ENCODE measurements at places on chromosomes 7 and 10.

GRCh38 chr10:127151981-127152699 is 44.3 kb downstream of the INSYN2A start:
- DNase-seq = no peak

- no peak for DNase-seq
These were observed 94.1 kb upstream of the MACROH2A2 start for GRCh38 chr10:69958556-69958902.

DNA sequence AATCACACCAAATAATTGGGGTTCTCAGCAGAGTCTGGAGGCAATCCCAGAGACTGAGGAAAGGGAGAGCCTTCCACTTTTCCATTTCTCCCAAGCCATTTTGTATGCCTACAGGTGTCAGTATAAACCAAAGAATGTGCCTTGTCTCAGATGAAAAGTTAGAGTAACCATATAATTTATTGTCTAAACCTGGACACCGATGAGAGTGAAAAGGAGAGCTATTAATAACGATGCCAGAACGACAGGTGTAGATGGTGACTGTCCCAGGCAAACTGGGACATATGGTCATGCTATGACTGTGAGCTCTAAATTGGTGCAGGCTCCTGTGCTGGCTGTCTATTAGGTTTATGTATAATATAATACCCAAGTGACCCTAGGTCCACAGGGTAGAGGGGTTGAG is 219.6 kb downstream of the ARHGAP12 start:
- DNase-seq = no peak

DNA sequence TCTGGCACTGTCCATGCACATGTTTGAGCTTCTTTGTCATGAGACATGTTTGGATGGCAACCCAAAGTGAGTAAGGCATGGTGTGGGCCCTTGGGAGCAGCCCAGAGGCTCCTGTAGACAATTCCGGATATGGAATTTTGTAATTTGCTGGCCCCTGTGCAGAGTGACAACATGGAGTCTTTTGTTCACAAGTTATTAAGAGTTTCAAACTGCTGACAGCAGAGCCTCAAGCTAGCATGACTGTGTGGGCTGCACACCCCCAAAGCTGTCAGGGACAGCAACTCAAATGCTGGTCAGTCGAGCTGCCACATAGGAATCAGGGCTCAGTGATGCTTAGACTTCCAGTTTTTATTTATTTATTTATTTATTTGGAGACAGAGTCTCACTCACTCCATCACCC is 7.0 kb upstream of the MYL7 start:
- DNase-seq = no peak

- DNase-seq = peak; percentile 22
These were observed 335.8 kb downstream of the ELMO1 start for GRCh38 chr7:37112876-37113275.

DNA sequence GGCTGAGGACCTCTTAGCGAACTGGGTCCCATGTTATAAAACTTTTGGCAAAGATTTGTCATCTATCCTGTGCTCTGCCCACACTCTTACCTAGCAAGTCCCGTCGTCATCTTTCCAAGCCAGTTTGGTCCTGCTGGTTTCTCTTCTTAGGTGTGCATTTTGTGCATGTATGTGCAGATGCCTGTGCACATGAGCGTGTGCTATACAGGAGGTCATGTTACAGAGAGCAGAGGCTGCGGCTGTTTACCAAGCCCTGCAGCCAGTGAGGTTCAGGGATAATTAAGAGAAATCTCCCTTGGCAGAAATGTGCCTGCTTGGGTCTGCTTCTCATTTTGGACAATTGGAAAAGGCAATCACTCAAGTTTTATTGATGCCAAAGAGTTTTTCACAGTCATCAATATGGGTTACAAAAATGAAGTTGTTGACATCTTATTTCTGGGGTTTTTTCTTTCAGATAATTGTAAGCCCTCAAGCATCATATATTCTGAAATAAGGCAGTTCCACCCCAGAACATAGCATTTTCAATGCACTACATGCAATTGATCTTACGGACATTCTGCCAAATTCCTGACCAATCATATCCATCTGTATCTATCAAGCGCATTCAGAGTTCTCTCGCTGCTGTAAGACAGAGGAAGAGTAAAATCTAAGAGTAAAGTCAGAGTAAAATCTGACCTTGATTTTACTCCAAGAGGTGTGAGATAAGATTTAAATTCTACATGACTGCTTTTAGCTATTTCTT is 361.4 kb upstream of the ZNF32 start:
- no peak for DNase-seq

- DNase-seq = peak; percentile 48
These were observed 134.9 kb downstream of the ADRA2A start for GRCh38 chr10:111211706-111212105.

GRCh38 chr10:119852277-119852676 is 20.4 kb downstream of the MCMBP start:
- DNase-seq = no peak

DNA sequence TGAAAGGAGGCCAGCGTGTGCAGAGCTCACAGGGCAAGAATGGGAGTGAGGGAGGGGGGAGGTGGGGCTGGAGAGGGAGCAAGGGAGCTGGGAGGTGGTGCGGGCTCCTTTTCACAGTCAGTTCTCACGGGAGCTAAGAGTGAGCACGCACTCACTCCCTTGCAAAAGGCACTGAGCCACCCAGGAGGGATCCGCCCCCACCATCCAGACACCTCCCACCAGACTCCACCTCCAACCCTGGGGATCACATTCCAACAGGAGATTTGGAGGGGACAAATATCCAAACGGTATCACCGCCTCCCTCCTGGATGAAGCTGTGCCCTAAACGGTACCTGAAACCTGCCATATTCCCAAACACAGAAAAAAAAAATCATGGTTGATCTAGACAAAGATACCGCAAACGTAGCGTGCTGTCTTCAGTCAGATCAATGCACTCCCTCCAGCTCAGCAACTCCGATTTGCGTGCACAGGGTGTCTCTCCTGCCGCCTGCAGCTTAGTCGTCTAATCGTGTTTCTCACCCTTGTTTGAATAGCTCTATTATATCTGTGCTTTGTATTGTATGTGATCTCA is 20.3 kb upstream of the PRKAG2 start:
- no peak for DNase-seq

DNA sequence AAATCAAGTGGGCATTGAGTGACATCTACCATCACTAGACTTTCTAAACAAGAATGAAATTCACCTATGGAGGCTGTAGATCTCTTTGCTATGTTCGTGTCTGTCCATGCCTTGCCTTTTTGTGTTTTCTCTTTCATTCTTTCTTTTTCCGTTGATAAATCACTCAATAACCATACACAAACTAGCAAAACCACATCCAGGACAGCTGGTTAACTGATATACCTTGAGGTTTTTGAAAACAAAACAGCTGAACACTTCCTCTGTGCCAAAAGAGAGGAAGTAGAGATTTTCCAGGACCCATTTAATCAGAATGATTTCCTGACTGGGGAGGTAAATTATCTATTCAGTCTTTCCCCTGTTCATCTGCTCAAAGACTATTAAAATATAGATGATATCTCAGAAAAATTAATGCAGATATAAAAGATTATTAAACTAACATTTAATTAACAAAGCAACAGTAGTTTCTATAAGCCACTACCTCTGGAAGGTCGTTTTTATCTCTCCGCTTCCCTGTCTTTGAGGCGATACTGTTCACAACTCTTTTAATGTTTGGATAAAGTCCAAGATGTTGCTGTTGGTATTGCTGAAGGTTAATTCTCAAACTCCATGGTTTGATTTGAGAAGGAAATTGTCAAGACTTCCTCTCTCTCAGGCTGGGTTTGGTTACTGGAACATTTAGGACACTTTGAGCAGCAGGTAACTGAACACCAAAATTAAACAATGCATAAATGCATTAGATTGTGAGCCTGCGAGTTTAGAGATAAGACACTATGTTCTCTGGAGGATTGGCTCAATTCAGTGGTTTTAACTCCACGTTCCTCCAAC is 24.4 kb upstream of the C10orf67 start:
- DNase-seq = no peak

DNA sequence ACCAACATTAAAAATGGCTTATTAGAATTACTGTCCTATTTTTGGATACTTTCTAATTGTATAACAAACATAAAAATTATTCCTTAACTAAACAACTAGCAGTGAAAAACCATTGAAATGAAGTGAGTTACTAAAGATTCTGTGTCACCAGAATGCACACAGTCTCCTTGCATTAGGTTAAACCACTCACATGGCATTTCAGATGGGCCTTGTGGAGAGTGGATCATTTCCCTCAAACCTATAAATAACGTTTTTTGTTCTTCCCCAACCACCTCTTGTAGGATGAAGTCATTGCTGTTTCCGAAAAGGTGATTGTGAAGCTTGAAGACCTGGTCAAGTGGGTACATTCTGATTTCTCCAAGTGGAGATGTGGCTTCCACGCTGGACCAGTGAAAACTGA is 38.4 kb downstream of the ARID5B start:
- peak; percentile 60 for DNase-seq

- no peak for DNase-seq
These were observed 1.1 kb downstream of the ADRA2A start for GRCh38 chr10:111077785-111078504.

- DNase-seq = no peak
These were observed 57.8 kb downstream of the EVX1 start for GRCh38 chr7:27300421-27300820.

DNA sequence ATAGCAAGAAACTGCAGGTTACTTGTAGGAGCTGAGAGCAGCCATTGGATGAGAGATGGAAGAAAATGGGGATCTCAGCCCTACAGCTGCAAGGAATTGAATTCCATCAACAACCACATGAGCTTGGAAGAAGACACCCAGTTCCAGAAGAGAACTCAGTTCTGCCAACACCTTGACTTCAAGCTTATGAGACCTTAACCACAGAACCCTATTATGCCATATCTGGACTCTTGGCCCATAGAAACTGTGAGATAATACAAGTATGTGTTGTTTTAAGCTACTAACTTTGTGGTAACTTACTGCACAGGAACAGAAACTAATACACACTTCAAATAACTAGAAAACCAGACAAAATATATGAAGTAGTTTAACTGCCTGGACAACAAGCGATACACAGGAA is 212.4 kb upstream of the CACNA2D1 start:
- no peak for DNase-seq

GRCh38 chr7:81641873-81642272 is 128.0 kb downstream of the HGF start:
- no peak for DNase-seq

- no peak for DNase-seq
These were observed 223.1 kb downstream of the REEP3 start for GRCh38 chr10:63744060-63744941.

GRCh38 chr7:101248276-101248675 is 3.4 kb upstream of the FIS1 start:
- no peak for DNase-seq

GRCh38 chr7:53428045-53428444 is 392.6 kb downstream of the POM121L12 start:
- DNase-seq = no peak

DNA sequence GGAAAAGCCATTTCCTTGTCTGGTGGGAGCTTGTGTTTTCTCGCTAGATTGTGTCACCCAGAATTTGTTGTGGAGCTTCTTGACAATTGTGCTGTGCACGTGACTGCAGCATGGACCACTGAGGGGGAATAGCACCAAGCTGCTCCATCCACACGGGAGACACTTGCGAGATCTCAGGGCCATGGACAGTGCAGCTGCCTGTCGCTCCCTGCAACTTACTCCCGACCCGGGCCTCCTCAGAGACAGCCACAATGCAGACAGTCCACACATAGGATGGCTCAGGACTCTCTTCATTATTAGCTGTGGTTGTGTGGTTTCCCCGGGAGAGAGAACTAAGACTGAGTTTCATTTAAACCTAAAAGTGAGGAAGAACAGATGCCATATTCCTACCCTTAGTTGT is 673.2 kb upstream of the GALNT17 start:
- no peak for DNase-seq

DNA sequence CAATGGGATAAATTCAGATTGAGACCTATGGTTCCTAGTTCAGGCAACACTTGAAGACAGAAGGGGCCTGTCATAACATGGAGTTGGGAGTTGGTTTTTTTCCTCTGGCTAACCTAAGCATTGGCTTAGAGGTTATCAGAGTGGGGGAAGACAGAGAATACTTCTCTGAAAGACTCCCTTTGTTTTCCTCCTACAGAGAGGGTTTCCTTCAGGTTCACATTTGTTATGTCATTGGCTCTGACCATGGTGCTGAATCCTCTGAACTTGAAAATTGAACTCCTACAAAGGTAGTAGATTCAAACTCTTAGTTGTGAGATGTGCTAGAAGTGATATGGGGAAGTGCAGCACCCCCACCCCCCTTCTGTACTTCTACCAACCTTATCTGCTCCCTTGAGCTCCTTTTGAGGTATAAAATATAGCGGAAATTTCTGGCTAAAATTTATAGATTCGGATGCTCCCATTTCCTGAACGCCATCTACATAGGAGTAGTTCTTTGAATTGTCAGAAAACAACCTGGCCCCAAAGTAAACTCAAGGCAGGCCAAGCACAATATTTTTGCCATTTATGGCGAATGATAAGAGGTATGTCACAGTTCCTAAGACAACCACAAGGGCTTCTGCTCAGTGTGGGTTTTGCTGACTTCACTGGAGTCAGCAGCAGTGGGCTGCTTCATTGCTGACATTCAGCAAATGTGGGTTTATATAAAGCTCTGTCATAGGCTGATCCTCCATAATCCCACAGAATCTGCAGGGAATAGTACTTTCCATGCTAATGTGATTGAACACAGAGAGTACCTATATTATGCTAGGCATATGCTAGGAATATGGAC is 131.6 kb upstream of the KLF14 start:
- peak; percentile 44 for DNase-seq

DNA sequence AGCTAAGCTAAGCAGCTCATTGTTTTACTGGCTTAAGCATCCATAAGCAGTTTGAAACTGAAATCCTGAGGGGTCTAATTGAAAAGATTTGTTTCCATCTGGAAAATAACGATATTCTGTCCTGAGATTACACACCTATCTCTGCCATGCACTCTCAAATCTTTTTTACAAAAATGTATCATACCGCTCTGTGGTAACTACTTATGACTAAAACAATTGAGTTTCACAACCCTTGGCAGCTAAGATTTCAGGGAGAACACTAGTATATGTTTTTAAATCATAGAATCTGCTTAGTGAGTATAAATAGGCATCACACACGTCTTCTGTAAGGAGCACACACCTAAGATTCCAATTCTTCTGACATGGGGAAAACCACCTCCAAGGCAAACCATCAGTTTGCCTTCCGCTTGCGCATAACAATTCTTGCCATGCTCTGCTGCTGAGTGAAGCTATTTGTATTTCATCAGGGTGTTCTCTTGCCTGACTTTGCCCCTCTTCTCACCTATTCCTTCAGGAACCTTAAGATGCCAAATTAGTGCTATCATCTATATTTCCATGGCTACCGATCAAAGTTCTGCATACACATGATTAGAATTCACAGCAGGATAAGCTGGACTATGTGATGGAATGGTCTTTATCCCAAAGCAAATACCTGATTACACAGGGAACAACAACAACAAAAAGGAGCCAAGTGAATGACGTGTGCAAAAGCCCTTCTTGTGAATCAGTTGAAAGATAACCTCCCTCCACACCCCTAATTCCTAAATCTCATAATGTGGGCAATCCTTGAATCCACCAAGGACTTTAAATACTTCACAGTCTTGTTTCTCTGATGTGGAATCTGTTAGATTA is 40.9 kb downstream of the PRPF18 start:
- no peak for DNase-seq

- DNase-seq = no peak
These were observed 111.6 kb downstream of the PHTF2 start for GRCh38 chr7:77910124-77910523.

GRCh38 chr7:116588225-116588624 is 63.4 kb downstream of the CAV1 start:
- peak; percentile 87 for DNase-seq
